Progenitor cell of endocrine pancreas (in vitro differentiated cells): ENCODE measurements at places on chromosomes 3 and 15. TPM values are rescaled to one million over a fixed set of nuclear protein-coding genes. Genes with fewer than 3 reads are reported as not detected.

Gene AQP9
- not detected in 2 replicates for total RNA-seq

Gene GABRR3
- total RNA-seq: not detected in 2 replicates

Gene LRRC3B
- 0.29 and 0.60 TPM in 2 replicates for total RNA-seq

Gene GOLGA6L7
- total RNA-seq: not detected in 2 replicates

Gene VPS39
- 85.4 and 88.9 TPM in 2 replicates for total RNA-seq

Gene CHRM5
- total RNA-seq: not detected in 2 replicates

Gene EPB42
- not detected in 2 replicates for total RNA-seq

Gene FGD5
- total RNA-seq: 0.09 and 0.17 TPM in 2 replicates

Gene EBLN2
- 14.9 and 16.9 TPM in 2 replicates for total RNA-seq

Gene SLC9C1
- 1.5 and 2.3 TPM in 2 replicates for total RNA-seq
